LNCaP clone FGC (cell line): ENCODE measurements at places on chromosomes 6 and 20.

- no peak for DNase-seq
These were observed 105.1 kb downstream of the NKAIN2 start for GRCh38 chr6:123908797-123909196.

GRCh38 chr6:122389704-122390372 lies 9.6 kb upstream of the HSF2 start:
- DNase-seq = no peak

GRCh38 chr6:1497761-1498105 lies 108.4 kb downstream of the FOXF2 start:
- DNase-seq = no peak

DNA sequence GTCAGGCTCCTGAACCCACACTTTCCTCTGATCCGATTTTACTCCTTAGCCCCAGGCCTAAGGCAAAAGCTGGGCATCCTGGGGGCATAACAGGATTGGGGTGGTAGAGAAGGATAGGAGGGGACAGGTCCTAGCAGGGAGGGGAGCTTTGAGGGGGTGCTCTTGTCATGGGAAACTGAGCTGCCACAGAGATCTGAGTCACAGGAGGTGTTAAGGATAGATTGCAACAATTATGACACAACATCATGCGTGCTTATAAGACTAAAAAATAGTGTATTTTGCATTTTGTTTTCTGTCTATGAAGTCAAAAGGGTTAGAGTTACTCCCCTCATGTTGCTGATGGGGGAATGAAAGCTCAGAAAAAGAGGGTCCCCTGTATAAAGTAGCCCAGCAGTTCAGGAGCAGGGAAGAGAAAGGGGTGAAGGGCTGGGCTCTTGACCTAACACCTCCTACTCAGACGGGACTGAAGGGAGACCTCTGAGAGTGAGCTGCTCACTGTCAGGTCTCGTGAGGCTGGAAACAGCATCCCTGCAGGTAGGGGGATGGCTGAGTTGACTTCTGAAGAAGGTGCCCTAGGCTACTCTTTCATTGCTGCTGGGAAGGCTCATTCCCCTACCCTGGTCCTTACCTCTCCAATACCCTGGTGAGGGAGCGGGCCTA lies 2.0 kb downstream of the GLP1R start:
- DNase-seq = no peak

GRCh38 chr20:43372051-43372450 lies 85.6 kb upstream of the SRSF6 start:
- no peak for DNase-seq

GRCh38 chr6:128659276-128659675 lies 138.9 kb upstream of the PTPRK start:
- no peak for DNase-seq

GRCh38 chr6:28884423-28885131 lies 39.2 kb downstream of the TRIM27 start:
- DNase-seq = no peak

GRCh38 chr6:132188556-132189264 lies 212.6 kb downstream of the MOXD1 start:
- no peak for DNase-seq

DNA sequence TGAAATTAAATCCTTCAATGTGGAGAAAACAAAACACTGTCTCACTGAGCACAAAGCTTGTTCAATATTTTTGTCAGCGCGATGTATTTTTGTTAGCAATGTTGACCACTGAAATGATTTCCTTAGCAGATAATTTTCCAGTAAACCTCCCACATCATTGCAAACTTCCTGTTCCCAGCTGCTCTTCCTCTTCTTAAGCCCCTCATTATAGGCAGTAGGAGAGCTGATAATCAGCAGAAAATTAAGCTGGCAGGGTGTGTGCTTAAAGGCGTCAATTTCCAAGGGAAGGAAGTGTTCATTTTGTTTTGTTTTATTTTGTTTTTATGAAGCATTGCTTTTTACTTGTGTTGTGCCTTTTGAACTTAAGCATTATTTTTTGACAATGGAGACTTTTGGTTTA lies 29.1 kb upstream of the TMEM14A start:
- DNase-seq = no peak

GRCh38 chr6:13814176-13814937 lies at the start of gene MCUR1:
MCUR1 (minus strand) TSS chr6:13814557; CDS start chr6:13814429, 128 bp downstream.
- peak; percentile 58 for DNase-seq

DNA sequence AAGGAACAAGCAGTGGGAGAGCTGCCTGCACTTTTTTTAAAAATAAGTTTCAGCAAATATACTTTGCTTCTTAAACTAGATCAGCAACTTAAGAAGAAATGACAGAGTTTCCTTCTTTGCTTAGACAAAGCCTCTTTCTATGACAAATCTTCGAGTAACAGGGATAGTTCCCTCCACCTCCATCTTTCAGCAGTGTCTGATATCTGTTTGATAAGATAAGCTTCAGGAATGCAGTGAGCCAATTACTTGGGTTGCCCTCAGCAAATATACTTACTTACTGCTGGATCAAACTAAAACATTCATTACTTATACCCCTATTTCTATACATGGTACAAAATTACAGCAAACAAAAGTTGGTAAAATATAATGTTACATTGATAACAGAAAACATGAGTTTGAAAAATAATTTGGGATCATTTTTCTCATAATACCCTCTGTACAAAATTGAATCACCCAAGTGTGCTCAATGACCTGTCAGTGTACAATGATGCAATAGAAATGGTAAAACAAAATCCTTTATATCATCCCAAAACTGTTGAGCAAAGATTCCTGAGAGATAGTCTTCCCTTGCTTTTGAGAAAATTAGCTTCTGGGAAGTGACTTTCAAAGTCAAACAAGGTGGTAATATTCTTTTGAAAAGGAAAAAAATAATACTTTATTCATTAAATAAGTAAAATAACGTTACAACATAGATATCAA lies 24.5 kb downstream of the FRK start:
- no peak for DNase-seq

DNA sequence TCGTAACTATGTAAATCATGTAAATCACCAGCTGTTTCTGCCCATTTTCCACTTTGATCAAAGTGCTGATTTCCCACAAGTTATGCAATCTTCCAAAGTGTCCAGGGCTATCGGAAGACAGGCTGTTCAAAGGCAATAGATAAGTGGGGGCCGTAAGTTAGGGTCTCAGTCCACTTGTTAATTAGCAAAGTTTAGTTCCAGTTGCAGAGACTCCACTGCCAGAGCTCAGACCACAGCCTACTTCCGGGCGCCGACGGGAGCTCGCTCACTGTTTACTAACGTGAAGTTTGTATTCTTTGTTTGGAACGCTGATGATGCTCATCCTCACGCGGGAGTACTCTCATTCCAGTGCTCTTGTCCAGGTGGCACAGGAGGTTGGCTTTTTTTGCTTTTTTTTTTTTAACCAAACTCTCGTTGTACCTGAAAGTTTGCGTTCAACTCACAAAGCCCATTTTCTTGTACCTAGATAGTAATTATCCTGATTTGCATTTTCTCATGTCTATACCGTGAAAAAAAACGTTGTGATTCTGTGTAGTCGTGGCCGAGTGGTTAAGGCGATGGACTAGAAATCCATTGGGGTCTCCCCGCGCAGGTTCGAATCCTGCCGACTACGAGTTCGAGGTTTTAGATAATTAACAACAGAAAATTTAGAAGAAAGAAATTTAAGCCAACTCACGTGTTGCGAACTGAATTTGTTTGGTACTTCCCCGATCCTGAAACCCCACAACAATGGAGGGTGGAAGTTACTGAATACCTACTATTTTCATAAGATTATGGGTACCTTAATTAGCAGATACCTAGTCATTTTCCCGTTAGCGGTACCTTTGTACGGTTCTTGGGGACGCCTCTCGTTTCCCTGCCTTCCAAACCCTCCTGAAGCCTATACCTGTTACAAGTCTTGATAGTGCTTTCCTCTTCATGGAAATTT lies 29.9 kb upstream of the ZNF184 start:
- DNase-seq = peak; percentile 46

DNA sequence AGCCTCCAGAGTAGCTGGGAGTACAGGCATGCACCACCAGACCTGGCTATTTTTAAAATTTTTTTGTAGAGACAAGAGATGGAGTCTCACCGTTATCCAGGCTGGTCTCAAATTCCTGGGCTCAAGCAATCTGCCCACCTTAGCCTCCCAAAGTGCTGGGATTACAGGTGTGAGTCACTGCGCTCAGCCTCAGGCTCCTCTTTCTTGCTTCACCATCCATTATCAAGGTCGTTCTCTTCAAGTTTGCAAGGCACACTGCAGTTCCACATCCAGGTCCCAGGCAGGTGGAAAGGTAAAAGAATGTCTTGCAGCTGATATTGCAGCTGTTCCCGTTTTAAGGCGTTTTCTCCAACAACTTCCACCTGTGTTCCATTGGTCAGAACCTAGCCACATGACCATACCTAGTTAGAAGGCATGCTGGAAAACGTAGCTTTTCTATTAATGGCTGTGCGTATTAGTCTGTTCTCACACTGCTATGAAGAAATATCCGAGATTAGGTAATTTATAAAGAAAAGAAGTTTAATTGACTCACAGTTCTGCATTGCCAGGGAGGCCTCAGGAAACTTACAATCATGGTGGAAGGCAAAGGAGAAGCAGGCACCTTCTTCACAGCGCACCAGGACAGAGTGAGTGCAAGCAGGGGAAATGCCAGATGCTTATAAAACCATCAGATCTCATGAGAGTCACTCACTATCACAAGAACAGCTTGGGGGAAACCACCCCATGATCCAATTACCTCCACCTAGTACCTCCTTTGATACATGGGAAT lies 51.7 kb downstream of the PCNA start:
- no peak for DNase-seq

- no peak for DNase-seq
These were observed 29.7 kb downstream of the CEP162 start for GRCh38 chr6:84197708-84198107.

DNA sequence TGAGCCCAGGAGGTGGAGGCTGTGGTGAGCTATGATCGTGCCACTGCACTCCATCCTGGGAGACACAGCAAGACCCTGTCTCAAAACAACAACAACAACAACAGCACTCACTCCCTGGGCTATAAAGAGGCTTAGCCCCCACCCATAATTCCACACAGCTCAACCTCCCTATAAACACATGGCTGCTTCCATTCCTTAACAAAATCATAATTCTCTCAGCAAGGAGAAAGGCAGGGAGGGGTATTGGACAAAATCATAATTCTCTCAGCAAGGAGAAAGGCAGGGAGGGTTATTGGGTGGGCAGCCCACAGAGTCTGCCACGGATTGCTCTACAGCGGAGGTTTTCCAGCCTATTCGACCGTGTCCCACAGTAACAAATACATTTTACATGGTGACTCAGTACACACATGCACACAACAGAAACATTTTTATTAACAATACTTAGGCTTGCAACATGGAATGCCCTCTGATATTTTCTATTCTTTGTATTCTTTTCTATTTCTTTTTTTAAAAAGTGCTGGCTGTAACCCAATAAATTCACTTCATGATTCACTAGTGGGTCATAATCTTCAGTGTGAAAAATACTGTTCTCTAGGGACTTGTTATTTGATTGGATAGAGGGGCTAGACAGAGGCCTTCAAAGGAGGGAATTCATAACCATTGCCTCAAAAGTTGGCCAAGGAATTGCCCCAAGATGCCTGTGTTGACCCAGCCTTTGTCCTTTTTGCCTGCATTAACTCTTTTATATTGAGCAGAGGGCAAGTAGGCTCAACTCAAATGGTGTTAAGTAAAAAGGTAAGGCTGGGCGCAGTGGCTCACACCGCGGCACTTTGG lies 50.6 kb upstream of the ZMYND8 start:
- no peak for DNase-seq

GRCh38 chr6:14001329-14002012 lies 76.7 kb downstream of the RNF182 start:
- DNase-seq = no peak

GRCh38 chr6:93021235-93021915 lies 398.0 kb downstream of the EPHA7 start:
- no peak for DNase-seq

DNA sequence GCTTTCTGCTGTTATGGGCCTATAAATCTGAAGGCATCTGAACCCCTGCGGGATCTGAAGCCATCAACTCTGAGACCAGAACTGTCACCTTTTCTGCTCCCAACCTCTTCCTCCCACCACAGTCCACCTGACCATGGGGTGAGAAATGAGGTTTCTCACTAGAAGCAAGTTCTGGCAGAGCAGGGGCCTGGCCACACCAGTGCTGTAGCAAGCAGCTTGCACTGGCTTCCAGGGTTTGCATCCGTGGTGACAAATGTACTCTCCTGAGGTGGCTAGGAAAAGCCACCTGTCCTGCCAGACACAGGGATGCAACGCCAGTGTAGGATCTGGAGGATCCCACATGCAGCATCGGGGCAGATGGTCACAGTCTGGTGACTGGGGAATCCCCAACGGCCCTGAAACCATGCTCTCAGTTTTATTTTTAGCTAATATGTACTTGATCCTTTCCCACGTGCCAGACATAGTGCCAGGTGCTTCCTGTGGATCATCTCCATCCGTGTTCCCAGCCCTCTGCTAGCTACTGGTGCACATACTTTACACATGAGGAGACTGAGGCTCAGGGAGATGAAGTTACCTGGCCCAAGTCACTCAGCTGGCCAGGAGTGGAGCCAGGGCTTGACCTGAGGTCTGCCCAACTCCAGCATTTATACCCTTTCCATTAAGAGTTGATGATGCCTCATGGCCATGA lies 122.1 kb upstream of the SPACA1 start:
- no peak for DNase-seq

- no peak for DNase-seq
These were observed 262.3 kb downstream of the CDH4 start for GRCh38 chr20:61514396-61514795.

DNA sequence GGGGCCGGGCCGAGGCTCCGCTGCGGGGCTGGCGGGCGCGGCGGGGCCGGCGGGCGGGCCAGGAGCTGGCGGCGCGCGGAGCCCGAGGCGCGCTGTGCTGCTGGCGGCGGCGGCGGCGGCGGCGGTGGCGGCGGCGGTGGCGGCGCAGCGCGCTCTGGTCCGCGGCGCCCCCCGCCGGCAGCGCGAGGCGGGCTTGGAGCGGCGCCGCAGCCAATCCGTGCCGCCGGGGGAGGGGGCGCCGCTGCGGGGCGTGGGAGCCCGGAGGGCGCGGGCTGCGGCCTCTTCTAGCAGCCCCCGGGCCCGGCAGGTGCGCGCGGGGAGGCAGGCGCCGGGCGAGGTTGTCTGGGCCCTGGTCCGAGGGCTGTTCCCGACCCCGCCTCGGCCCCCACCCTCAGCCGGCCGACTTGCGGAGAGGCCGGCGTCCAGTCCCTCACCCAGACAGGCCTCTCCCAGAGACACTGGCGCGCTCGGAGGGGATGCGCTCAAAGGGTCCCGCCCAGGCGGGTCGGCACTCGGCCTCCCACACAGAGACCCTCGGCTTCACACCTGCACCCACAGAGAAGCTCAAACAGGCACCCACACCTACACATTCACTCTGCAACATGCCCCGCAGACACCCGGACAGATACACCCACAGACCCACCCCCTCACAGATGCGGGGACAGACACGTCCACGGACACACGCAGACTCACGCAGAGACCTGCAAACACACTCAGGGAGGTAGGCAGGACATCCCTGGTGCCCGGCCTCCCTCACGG lies at the start of gene RIMS4:
Gene RIMS4, minus strand, starts transcription at position 156 of the 759 bp plus-strand sequence. CDS start 275 bp downstream, outside the sequence.
- no peak for DNase-seq
